AG09319 (cell line): ENCODE measurements at places on chromosomes 2 and 18.

DNA sequence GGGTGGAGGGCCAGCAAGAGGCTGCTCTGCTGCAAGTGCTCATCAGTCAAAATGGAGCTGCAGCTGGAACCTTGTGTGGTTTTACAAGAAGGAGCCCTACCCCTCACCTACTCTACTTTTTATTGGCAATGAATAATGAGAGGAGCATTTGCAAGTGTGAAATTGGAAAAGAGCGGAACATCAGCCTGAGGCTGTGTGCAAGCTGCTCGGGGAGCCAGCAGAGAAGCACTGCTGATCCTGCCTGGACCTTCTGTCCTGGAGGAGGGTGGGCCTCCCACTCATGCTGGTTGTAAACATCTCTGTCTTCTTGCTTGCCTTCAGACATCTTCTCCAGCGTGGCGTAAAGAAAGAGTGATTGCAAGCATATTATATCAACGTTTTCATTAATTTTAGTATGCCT is 256.2 kb downstream of the DLGAP1 start:
- no peak for DNase-seq

- no peak for DNase-seq
Measured at GRCh38 chr2:171307560-171307959, 126.2 kb downstream of the METTL8 start.

DNA sequence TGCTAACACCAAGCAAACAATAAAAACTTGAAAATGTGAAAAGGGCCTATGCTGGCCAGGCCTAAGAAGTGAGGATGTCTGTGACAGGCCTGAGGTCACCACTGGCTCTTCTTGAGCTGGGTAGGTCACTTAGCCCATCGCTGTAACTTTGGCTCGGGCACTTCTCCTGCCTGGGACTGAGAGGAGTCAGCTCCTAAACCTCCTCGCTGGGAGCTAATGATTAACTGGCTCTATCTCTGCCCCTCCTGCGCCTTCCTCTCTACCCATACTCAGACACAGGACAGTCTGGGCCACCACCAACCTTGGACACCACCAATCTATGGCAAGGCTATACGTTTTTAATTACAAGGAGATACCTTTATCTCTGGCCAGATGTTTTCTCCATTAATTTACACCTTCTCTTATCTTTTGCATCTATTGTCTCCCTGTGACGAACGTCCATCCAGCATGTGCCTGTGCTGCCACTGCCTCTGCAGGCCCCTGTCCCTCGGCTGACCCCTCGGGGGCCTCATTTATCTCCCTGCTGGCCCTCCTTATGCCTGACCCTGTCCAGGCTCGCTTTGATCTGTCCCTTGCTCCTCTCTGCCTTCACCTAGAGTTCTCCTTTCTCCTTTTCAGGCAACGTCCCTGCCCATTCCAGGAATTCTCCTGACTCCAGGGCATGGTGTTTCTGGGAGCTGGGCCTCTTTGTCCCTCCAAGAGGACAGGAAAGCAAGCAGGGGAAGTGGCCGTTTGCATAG is 149.1 kb upstream of the GATA6 start:
- DNase-seq, result no peak

GRCh38 chr2:156156580-156156979 is 175.9 kb downstream of the NR4A2 start:
- no peak for DNase-seq

DNA sequence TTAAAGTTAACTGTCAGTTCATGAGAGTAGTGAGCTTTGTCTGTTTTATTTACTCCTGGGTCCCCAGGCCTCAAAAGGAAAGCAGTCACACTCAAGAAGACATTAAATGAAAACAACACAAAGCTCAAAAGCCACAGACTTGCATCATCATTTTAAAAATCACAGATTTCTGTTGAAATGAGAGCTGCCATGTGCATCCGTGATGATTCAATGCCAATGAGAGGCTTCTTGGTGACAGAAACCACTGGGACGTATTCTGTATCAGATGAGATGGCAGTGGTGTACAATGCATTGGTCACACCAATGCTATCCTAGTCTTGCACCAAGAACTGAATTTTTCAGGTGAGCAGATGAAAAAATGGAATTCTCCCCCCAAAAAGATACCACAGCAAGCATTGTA is 204.8 kb downstream of the ANAPC1 start:
- DNase-seq, result no peak

GRCh38 chr2:100237770-100238169 is 84.5 kb downstream of the LONRF2 start:
- DNase-seq, result no peak
